ENCODE measurements at places on chromosomes 7 and 10.
A peak's percentile ranks its signal among the peaks of the same experiment; 100 is the strongest.

GRCh38 chr10:124342136-124342820 lies 76.4 kb downstream of the OAT start:
- H3K4me1 ChIP-seq: peaks cover 33% of the 10 kb centered on the region
- H3K27me3 ChIP-seq: no peaks in the 10 kb centered on the region
- no peak overlapping the region for H3K4me3 ChIP-seq
- no peaks in the 10 kb centered on the region for H3K36me3 ChIP-seq
- no peak overlapping the region for H3K27ac ChIP-seq

GRCh38 chr10:22071332-22071731 lies 67.8 kb upstream of the DNAJC1 start:
- H3K27ac ChIP-seq: no peak overlapping the region
- H3K27me3 ChIP-seq: no peaks in the 10 kb centered on the region
- no peak for DNase-seq
- H3K4me1 ChIP-seq: no peaks in the 10 kb centered on the region
- no peaks in the 10 kb centered on the region for H3K36me3 ChIP-seq
- no peak overlapping the region for H3K4me3 ChIP-seq

DNA sequence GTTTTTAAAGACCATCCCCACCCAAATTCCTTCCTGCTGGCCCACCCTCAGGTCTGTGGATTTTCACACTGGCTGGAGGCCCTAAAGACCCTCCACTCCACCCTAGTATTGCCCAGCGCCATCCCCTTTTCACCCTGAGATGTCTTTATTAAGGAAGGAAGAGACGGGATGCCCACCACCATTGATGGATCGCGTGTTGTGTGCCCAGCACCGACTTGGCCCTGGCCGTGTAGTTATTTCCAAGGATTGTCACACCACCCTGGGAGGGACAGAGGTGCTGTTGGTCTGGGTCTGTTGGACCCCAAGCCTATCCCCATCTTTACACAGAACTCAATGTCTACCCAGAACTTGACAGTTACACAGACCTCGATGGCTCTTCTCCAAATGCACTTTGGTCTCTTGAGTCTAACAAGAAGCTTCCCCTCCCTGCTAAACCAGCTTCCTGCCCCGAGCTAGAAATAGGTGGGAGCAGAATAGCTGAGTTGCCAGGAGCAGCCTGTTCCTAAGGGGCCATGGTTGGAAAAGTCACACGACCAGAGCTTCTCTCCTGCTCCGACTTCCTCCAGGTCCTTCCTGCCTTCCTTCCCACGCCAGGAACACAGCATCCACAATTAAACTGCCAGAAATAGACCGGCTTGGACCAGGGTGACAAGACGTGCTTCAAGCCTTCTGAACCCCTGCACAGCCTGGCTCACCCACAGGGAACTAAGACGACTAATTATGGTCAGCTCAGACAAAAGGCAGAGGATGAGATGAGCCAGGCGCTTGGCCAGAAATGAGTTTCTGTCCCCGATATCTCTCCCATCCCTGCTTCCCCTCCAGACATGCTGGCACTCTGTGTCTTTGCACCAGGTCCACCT lies 139.5 kb upstream of the CHST15 start:
- H3K4me1 ChIP-seq: no peaks in the 10 kb centered on the region
- no peak for DNase-seq
- no peaks in the 10 kb centered on the region for H3K27me3 ChIP-seq

GRCh38 chr7:144820552-144820951 lies 15.3 kb downstream of the TPK1 start:
- no peaks in the 10 kb centered on the region for H3K36me3 ChIP-seq
- no peak overlapping the region for H3K4me3 ChIP-seq
- no peaks in the 10 kb centered on the region for H3K27me3 ChIP-seq
- no peak for DNase-seq

DNA sequence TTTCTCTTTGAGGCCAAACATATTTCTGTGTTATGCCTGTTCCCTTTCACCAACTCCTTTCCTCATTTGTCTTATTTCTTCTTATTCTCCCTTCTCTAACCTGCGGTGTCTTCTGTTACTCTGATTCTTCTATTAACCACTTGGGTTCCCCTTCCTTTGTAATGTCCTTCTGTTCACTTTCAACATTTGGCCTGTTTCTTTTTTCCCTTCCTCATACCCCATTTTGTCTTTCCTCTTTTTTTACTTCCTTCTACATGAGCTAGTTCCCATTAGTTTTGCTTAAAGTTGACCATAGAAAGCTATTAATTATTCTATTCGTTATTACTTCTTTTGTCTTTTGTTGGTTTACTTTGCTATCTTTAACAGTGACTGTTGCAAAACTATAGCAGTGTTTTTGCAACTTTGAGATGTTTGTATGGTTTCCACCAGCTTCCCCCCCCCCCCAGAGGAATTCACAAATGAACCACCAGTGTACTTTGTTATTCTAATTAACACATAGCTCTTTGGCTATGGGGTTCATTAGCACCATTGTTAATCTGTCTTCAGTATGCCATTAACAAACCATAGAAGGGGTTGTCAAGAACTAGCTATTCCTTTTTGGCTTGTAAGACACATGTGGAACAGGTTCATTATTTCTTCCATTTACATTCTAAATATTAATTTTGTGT lies 2.9 kb downstream of the LRGUK start:
- peaks cover 10% of the 10 kb centered on the region for H3K4me1 ChIP-seq
- H3K27ac ChIP-seq: no peak overlapping the region
- H3K27me3 ChIP-seq: no peaks in the 10 kb centered on the region
- no peak for DNase-seq
- no peak overlapping the region for H3K4me3 ChIP-seq

DNA sequence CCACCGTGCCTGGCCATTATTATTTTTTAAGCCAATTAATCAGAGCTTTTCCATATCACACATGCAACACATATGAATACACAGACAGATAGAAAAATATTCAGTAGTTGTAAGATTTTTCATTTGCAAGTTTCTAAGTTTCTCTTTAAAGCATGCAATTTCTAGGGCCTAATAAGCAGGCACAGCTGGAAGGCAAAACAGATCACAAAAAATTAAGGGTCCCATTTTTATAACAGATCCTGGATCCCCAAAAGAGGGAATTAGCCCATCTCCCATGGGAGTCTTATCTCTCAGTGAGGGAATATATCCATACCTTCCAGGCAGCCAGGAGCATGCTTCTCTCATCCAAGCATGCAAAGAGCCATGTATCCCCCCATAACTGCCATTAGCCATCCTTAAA lies 31.2 kb upstream of the ZNF365 start:
- DNase-seq: no peak
- H3K36me3 ChIP-seq: no peaks in the 10 kb centered on the region
- no peaks in the 10 kb centered on the region for H3K27me3 ChIP-seq
- H3K4me1 ChIP-seq: no peaks in the 10 kb centered on the region
- no peak overlapping the region for H3K4me3 ChIP-seq

- H3K27me3 ChIP-seq: no peaks in the 10 kb centered on the region
Measured at GRCh38 chr10:120221873-120222485, 235.0 kb upstream of the PLPP4 start.

DNA sequence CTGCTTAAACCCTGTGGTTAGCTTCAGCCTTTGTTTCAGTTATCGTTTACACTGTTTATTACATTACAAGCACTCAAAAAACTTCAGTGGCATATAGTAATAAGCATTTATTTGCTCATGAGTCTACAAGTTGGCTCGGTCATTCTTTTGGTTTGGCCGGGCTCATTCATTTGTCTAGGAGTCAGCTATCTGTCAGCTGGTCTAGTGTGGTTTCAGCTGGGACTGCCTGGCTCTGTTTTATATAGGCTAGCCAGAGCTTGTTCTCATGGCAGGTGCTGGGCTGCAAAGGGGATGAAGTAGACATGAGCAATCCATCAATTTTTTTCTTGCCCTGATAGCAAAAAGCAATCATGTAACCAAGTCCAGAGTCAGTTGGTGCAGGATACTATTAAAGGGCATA lies 103.6 kb downstream of the MKLN1 start:
- H3K27me3 ChIP-seq: no peaks in the 10 kb centered on the region
- DNase-seq: peak; percentile 9
- no peak overlapping the region for H3K4me3 ChIP-seq
- H3K27ac ChIP-seq: no peak overlapping the region

DNA sequence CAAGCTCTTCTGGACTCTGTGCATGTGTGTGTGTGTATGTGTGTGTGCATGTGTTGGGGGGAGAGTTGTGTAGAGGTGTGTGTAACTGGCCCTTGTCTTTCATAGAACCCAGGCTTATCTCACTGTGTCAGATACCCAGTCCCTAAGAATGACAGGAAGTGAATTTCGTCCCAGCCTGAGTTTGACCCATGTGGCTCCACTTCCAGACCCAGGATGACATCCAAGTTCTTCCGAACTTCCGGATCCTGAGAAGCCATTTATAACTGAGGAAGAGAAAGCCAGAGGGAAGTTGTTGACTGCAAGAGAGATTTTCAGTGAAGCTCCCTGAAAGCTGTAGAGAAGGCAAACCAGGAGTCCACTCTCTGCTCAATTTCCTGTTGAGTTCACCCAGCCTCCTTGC lies 53.2 kb downstream of the ADRB1 start:
- no peak for DNase-seq
- H3K27me3 ChIP-seq: no peaks in the 10 kb centered on the region
- H3K36me3 ChIP-seq: no peaks in the 10 kb centered on the region
- H3K27ac ChIP-seq: no peak overlapping the region

GRCh38 chr10:123808906-123809305 lies 82.7 kb downstream of the CPXM2 start:
- H3K27ac ChIP-seq: no peak overlapping the region
- no peaks in the 10 kb centered on the region for H3K36me3 ChIP-seq
- H3K27me3 ChIP-seq: no peaks in the 10 kb centered on the region
- DNase-seq: no peak

GRCh38 chr10:6863381-6863780 lies 283.3 kb upstream of the PRKCQ start:
- no peak overlapping the region for H3K4me3 ChIP-seq
- no peaks in the 10 kb centered on the region for H3K36me3 ChIP-seq
- no peaks in the 10 kb centered on the region for H3K4me1 ChIP-seq
- H3K27me3 ChIP-seq: no peaks in the 10 kb centered on the region
- no peak for DNase-seq

DNA sequence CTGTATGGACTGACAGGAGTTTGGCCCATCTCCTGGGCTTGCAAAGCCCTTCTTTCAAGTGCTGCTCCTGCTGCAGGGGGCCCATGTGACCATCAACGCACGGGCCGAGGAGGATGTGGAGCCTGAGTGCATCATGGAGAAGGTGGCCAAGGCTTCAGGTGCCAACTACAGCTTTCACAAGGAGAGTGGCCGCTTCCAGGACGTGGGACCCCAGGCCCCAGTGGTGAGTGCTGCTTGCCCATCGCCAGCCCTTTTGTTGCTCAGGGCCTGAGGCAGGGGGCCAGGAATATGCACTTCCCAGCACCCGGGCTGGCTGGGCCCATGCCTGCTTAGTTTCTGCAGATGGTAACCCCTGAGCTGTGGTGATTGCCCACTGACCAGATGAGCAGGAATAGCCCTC lies 8.7 kb downstream of the PGAM2 start:
- no peak for DNase-seq
- H3K27me3 ChIP-seq: no peaks in the 10 kb centered on the region
- H3K27ac ChIP-seq: no peak overlapping the region
- peaks cover 76% of the 10 kb centered on the region for H3K36me3 ChIP-seq
- no peaks in the 10 kb centered on the region for H3K4me1 ChIP-seq
- H3K4me3 ChIP-seq: no peak overlapping the region

DNA sequence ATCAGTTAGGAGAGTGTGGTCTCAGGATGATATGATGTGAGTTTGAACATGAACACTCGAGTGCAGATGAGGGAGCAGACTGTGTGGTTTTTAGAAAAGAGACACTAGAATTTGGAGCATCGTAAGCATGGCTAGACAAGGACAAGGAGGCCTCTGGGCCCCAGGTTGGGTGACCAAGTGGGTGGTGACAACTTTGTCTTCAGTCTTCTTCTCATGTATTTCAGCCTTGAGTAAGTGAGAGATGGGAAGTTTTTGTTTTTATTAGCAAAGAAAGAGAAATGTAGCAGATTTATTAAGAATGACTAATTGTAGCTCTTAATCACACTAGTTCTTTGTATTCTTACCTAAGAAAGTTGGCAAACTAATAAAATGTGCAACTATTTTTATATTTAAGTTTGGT lies 16.3 kb downstream of the TES start:
- no peak for DNase-seq
- peak overlapping the region; percentile 48 for H3K27ac ChIP-seq
- no peaks in the 10 kb centered on the region for H3K36me3 ChIP-seq
- H3K27me3 ChIP-seq: no peaks in the 10 kb centered on the region

DNA sequence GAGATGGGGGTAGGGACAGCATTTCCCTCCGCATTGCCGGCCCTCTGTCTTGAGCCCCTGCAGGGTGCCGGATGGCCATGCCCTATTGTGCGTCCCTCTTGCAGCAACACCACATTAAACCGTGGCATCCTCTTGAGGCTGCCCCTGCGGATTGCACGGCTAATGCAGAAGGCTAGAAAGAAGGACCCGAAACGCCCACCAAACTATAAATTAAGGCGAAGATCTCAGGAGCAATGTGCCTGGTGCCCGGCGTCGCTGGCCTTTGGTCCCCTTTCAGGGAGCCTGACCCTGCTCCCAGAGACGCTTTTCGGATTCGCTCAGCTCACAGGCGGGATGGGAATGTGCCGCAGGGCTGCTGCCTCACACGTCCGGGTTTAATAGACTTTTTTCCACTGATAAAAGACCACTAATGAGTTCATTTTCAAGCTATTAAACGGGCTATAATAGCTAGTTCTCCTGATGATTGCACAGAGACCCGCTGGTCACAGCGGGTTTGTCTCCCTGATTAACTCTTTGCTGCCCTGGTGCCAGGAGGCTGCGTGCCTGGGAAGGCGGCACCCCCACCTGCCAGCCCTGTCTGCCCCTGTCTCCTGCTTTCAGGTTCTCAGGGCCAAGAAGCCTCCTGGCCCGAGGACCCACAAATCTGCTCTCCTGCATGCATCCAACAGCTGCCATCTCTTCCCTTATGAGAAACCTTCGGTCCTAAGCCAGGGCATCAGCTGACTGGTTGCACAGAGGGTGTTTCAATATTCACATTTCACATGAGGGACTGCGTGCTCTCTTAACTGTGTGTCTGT lies 128.3 kb downstream of the ADARB2 start:
- H3K4me1 ChIP-seq: no peaks in the 10 kb centered on the region
- no peak for DNase-seq
- no peaks in the 10 kb centered on the region for H3K27me3 ChIP-seq
- no peak overlapping the region for H3K27ac ChIP-seq
- H3K4me3 ChIP-seq: no peak overlapping the region
- H3K36me3 ChIP-seq: no peaks in the 10 kb centered on the region

DNA sequence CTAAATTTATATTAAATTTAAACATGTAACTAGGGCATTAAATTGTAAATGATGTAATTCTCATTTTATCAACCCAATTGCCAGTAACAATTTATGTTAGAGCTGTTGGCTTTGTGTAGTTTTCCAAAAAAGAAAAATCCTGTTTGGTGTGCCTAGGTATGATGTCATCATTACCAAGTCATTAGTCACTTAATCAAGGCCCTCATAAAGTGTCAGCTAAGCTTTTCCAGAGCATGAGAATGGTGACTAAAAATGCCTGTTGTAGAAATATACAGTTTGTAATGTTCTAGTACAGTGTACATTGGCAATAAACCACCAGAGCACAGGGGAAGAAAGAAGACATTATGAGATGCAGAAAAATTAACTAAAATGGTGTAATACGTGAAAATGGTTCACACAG lies 593.8 kb upstream of the ANKRD30A start:
- DNase-seq: no peak
- no peaks in the 10 kb centered on the region for H3K36me3 ChIP-seq
- no peaks in the 10 kb centered on the region for H3K4me1 ChIP-seq
